ENCODE measurements at places on chromosomes 1 and 21.
A peak's percentile ranks its signal among the peaks of the same experiment; 100 is the strongest.

- DNase-seq, result peak; percentile 33
Measured at GRCh38 chr1:71298633-71299032, 217.8 kb upstream of the ZRANB2 start.

DNA sequence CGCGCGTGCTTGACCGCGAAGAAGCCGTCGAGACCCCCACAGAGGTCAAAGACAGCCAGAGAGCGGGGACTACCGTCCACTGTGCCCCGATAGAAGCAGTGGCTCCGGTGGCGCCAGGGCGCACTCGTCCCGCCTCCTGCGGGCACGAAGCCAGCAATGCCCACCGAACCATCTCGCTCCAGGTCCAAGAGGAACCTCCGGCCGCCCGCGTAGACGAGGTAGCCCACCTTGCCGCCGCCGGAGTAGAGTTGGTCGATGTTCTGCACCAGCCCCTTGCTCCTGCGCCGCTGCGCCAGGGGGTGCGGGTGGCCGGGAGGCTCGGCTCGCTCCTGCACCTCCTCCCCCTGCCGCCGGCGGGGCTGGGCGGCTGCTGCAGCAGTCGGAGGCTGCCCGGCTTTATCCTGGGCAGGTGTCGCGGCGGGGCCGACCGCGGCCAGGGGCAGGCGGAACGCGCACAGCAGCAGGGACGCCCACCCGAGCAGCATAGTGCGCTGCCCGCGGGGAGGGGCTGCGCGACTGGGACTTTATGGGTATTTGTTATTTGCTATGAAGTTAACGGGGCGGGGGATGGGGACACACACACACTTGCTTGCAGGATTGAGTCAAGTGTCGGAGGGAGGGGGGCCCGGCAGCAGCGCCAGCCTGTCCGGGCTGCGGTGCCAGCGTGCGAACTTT lies 844 bp downstream of the ADAMTS5 start:
- DNase-seq, result no peak

DNA sequence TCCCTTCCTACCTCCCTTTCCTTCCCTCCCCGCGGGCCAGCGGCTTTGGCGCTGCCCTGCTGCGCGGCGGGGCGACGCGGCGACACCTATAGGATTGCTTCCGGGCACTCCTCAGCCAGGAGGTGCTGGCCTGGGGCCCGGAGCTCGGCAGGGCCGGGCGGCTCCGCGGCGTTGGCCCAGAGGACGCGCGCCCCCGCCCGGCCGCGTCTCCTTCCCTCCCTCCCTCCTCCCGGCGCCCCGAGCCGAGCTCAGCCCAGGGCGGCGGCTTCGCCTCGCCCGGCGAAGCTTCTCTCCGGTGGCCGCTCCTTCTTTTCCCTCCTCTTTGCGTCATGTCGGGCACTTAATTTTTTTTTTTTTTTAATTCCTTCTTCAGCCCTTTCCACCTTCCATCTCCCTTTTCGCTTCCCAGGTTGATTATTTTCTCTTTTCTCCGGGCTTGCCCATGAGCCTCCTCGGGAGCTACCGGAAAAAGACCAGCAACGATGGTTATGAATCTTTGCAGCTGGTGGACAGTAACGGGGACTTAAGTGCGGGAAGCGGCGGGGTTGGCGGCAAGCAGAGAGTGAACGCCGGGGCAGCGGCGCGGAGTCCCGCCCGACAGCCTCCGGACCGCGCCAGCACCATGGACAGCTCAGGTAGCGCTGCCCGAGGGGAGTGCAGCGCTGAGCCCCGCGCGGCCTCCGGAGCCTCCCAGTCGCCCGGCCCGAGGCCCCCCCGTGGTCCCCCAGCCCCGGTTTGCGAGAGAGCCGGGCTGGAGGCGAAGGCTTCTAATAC lies at the start of gene DNAJC6:
DNAJC6 (plus strand) TSS at position 240 of the 774 bp plus-strand sequence; CDS start at position 443, 203 bp downstream.
- DNase-seq, result peak; percentile 63

DNA sequence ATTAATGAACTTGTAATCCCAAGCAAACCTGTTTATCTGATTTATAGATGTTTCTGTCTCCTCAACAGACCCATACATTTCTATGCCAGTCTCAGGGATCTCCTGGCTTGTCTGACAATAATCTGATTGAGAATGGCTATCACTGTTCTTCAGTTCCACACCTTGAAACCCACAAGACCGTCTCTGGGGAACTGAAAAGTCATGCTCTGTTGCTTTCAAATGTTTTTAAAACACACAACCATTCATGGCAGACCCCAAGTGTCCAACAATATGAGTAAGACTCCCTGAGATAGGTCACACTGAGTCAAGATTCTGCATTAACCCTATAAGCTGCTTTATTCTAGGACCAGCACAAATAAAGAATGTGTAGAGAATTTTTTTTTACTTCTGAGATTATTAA lies 611.2 kb upstream of the PLXNA2 start:
- no peak for DNase-seq

DNA sequence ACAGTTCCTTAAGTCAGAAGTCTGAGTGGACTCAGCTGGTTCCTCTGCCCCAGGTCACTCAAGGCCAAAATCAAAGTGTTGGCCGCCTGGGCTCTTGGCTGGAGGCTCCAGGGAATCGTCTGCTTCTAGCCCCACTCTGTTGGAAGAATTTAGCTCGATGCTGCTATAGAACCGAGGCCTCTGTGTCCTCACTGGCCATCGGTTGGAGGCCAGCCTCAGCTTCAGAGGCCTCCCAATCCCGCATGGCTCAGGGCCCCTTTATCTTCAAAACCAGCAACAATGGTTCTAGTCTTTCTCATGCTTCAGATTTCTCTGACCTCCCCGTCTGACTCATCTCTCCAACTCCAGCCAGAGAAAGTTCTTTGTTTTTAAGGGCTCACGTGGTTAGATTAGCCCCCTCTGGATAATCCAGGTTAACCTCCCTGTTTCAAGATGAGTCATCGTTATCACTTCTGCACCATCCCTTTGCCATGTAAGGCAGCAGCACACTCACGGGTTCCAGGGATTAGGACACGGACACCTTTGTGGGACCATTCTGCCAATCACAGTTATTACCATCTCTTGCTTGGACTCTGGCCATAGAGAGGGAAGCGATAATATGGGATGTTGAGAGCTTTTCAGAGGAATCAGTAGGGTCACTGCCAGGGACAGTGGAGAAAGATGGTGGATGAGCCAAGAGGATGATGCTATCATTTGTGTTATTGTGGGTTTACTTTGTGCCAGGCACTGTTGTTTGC lies 13.6 kb downstream of the FHAD1 start:
- DNase-seq, result peak; percentile 71

DNA sequence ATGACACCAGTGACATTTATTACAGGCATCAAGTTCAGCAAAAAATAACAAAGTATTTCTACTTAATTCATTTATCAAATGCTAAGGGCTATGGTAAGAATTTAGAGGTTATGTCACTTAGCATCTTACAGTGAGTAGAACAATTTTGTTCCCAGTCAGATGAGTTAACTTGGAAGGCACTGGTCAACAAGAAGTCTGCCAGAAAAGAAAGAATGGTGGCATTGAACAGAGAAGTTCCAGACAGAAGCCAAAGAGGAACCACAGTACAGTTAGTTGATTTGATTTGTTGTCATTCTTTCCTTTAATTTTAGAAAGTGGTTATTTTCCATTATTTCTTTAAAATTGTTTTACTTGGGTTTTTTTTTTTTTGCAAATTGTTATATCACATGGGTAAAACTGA lies 232.2 kb upstream of the PKN2 start:
- DNase-seq, result no peak

DNA sequence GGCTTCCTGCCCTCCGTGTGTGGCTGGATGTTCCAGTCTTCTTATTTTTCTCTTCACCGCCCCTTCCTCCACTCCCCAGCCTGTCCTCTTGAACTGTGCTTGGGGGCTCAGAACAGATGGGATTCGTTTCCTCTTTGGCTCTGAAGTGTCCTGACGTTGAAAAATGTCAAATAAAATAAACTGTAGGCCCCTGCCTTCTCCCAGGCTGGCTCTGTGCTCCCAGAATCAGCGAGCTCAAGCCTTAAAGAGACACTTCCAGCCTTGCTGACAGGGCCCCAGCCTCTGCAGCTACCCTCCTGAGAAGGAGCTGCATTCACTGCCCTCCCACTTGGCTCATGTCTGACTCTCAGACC lies 104.2 kb upstream of the IPO9 start:
- DNase-seq, result no peak

DNA sequence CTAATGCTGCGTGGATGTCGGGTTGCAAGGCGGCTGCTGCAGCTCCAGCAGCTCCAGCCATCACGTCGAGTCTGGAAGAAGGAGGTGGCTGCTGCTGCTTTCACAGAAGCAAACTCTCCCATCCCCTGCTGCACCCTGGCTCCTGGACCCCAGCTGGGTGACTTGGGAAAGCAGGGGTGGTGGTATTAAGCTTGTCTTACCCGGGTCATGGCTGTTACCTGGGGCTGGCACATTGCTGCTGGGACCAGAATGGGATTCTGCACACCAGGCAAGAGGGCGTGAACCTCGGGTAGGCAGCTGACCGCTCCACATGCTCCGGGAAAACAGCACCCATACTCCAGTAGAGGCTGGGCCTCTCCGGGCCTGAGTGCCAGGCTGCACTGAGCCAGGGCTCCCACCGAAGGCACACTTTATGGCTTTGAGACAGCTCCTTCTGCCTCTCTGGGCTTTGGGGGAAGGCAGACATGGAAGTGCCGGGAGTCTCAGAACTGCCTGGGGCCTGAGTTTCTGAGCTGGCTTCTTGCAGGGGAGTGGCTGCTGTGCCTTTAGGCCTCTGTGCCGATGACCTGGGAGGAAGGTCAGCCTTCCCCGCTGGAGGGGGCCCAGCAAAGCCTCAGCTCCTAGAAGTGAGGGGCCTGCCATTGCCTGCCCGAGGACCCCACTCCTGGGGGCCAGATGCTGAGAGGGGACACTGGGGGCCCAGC lies 1.2 kb downstream of the SMIM1 start:
- no peak for DNase-seq

DNA sequence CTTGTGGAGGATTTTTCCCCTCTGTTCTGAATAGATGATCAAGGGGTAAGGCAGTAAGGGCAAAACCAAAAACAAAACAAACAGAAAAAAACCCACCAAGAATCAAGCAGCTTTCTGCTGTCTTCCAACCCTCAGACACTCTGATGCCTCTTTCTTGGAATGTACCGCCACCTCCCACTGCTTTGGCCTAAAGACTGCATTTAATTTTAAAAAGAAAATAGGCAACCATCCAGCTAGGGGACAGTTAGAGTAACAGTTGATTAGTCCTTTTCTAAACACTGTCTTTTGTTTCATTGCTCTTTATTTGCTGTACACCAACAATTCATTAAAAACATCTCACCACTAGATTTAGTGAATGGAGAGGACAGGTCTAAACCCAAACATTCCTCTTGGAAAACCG lies 21.5 kb downstream of the WLS start:
- no peak for DNase-seq

DNA sequence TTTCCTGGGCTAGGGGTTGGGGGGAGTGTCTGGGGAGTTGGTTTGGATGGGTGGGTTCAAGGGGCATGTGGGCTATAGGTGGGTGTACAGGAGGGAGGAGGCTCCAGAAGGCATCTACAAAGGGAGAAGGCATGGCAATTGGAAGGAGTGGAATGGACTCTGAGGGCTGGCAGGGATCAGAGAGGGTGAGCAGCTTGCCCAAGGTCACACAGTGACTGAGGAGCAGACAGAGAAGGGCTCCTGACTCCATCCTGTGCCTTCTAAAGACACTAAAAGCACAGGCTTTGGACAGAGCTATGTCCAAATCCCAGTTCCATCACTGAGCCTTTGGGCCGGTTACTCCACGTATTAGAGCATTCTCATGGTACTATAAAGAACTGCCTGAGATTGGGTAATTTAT lies 151.8 kb downstream of the PTPRU start:
- no peak for DNase-seq

- DNase-seq, result peak; percentile 82
Measured at GRCh38 chr1:15923241-15923640, 52.7 kb downstream of the ZBTB17 start.

DNA sequence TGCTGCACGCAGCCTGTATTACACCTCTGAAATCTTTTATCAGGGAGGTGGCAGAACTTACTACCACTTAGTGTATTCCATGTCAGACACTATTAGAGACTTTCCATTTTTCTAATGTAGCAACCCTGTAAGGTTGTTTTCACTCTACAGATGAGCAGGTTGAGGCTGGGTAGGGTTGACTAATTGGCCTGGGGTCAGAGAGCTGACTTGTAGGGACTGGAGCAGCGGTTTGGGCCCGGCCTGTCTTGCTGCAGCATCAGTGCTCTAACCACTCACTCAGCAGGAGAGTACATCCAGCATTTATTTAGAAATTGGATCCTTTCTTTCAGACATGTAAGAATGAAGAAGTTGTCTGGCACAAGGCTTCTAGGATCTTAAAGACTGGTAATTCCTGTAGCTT lies 25.7 kb upstream of the NBL1 start:
- DNase-seq, result no peak

GRCh38 chr1:12434174-12434573 lies 183.8 kb downstream of the DHRS3 start:
- DNase-seq, result peak; percentile 93

GRCh38 chr1:157431751-157432150 lies 120.6 kb downstream of the FCRL5 start:
- peak; percentile 61 for DNase-seq

DNA sequence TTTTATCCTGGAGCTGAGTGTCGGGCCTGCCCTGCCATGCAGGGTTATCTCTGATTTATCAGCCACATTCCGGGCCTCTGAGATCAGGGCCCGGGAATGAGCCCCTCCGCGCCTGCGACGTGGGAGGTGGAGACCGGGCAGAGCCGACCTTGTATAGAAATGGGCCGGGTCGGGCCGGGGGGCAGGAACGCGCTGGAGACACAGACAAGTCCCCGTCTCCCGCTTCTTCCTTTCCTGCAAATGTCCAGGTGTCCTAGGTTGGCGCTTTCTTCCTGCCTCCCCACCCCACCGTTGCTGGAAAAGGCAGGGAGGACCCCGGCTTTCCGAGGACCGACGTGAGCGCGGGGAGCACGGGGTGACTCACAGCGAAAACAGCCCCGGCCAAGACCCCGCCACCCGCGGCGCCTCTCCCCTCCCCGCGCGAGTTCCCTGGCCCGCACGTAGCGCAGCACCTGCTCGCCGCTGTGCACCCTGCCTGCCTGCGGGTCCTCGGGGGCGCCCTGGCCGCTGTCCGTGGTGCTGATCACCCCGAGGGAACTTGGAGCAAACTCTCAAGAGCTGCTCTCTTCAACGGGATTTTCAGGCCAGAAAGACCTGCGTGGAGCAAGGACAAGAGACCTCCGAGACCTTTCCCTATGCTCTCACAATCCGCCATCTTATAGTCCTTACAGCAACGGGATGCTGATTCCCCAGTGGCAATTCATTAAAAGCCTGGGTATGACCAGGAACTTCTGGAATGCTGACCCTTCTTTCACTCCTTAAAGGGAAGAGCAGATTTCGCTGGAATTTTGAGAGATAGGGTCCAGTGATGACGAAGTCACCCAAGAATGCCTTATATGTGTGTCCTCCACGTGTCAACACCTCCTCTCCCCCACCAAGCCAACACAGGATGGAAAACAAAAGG lies 475 bp upstream of the NPPB start:
- DNase-seq, result peak; percentile 52

- DNase-seq, result no peak
Measured at GRCh38 chr1:158422212-158422611, 3.8 kb downstream of the OR10K2 start.

GRCh38 chr1:106717591-106717990 lies 338.9 kb upstream of the PRMT6 start:
- DNase-seq, result no peak

GRCh38 chr1:89711140-89711778 lies 78.3 kb downstream of the LRRC8C start:
- DNase-seq, result no peak

- no peak for DNase-seq
Measured at GRCh38 chr1:235059221-235059620, 69.4 kb downstream of the TOMM20 start.

Measured in iris pigment epithelial cell (primary cell).